IMR-90 (cell line): ENCODE measurements at places on chromosomes 16 and 17.

GRCh38 chr17:8125947-8126490, 2.1 kb upstream of the HES7 start:
- DNase-seq, result no peak

DNA sequence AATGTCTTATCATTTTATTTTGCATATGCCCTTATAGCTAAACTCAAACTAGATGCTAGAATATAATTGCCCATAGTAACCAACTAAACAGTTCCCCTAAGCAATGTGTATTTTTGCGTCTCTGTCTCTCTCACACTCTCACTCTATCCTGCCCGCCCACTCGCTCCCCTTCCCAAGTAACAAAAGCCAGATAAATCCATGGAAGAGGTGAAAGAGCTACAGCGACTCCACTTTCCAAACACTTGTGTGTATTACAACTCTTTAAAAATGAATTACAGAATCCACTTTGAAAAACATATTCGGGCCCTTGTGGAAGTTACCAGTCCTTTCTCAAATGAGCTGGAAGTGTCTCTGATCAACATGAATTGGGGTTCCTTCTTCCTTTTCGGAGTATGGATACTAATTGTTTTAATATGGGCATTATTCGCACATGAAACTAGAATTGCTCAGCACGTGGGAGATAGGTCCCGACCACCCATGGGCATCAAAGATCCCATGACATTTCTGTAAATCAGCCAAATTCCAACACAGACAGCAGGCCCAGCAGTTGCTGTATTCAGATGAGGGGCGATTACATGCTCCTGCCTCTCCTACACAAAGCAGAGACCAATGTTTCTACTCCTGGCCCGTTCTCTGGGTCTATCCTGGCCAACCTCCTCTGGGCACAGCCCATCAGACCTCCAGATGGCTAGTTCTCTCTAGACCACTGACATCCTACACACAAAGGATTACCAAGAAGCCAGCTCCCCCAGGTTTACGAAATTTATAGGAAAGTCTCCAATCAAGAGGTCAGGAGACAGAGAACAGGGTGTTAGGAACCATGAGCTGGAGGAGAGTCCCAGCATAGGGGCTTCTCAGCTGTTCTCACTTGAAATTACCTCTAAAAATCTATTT, 121.5 kb downstream of the ZFHX3 start:
- DNase-seq, result no peak

- DNase-seq, result peak; percentile 76
These were observed 143.8 kb upstream of the CRHR1 start for GRCh38 chr17:45640141-45640850.

GRCh38 chr16:1153480-1154160, 714 bp downstream of the CACNA1H start:
- DNase-seq, result no peak

DNA sequence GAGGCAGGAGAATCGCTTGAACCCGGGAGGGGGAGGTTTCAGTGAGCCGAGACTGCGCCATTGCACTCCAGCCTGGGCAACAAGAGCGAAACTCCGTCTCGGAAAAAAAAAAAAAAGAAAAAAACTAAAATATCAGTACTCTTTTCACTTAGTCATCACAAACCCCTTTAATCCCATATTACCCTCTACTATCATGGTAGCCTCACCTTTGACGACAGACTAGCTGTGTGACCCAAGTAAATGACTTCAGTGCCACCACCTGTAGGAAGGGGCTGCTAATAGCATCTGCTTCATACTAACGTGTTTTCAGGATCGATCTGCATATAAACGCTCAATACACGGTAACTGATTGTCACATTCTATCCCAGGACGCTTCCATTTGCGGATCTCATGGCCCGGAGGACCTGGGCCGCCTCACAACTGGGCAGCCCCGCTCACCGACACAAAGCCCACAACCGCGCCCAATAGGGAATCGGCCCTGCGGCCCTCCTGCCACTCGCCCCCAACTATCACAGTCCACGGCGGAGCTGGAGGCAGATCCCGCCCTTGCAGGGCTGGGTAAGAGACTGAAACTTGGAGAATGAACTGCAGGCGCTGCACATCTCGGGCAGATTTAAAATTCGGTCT, 1.1 kb upstream of the ZNF263 start:
- peak; percentile 69 for DNase-seq

DNA sequence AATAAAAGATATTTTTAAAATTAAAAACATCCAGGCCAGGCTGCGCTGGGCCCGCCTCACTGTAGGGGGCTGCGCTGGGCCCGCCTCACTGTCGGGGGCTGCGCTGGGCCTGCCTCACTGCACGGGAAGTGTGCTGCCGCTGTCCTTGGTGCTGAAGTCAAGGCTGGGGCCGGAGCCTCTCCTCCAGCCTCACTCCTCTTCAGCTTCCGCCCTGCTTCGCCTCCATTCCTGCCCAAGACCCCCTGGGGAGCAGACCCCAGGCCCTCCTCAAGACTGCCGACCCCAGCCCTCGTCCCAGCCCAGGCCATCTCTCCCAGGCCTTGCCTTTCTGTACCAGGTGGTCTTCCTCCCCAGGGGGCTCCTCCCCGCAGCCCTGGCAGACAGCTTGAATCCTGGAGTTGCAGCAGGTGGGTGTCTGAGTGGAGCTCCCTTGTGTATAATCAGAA, 26.2 kb downstream of the ENDOV start:
- DNase-seq, result peak; percentile 36

DNA sequence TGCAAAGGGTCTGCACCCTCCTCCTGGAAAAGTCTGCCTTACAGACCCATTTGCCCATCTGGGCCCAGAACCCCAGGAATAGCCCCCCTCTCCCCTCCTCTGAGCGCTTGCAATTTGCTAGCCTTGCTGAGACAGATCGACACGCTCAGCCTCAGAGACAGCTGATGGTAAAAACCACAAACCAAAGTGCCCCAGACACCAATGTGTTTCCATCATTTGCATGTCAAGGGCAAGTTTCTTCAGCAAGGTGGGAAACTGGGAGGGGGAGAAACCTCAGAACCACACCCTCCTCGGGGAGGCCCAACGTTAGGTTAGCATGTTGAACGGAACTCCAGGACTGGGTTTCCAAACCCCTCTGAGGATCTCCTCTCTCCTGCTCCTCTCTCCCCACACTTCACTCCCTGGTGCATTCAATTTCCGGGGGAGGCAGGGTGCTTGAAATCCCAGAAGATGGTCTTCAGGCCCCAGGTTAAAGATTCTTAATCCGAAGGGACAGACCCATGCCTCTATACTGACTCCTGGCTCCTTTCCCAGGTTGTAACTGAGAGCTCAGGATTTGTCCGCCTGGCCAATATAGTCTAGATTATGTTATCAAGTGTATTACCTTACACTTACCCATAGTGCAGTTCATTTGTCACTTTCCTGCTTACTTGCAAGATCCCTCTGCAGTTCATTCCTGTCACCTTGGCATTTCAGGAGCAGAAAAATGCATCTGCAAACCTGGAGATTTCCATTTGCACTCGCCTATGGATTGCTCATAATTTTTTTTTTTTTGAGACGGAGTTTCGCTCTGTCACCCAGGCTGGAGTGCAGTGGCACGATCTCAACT, 1.3 kb upstream of the CUEDC1 start:
- DNase-seq, result no peak

- DNase-seq, result no peak
These were observed 80.4 kb upstream of the IRX3 start for GRCh38 chr16:54366943-54367342.

DNA sequence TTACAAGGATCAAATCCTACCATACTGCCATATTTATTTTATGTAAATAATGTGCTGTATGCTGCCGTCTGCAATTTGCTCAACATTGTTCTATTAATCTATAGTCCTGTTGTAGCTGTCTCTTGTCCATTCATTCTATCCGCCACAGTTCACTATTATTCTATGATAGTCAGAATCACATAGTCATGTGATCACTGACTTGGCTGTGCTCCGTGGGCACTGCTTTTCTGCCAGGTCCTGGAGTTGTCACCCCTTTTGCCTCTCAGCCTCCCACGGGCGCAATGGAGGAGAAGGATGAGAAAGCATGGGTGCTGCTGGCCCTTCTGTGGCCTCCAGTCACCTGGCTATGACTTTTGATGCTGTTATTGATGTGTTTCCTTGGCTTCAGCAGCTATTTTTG, 37.3 kb upstream of the ANKFY1 start:
- no peak for DNase-seq

DNA sequence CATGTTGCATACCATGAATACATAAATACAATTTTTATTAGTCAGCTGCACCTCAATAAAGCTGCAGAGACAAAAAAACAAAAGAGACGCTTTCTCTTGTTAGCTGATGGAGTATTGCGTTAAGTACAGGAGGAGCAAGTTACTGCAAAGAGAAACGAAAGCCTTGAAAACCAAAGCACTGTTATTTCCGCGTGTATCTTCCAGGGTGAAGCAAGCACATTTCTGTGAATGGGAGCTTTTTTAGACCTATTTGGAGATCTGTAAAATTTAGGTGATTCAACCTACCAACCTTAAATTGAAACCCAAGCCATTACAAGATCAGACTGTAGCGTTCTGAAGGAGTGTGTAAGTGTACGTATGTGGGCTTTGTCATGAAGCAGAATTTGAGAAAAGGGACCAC, 390.4 kb downstream of the SOX9 start:
- DNase-seq, result no peak

GRCh38 chr16:67672306-67672705, 5.7 kb downstream of the C16orf86 start:
- no peak for DNase-seq

- DNase-seq, result no peak
These were observed 78.4 kb downstream of the ARHGAP44 start for GRCh38 chr17:12867726-12868125.

- no peak for DNase-seq
These were observed 70.2 kb downstream of the SPAG9 start for GRCh38 chr17:51050291-51051033.

DNA sequence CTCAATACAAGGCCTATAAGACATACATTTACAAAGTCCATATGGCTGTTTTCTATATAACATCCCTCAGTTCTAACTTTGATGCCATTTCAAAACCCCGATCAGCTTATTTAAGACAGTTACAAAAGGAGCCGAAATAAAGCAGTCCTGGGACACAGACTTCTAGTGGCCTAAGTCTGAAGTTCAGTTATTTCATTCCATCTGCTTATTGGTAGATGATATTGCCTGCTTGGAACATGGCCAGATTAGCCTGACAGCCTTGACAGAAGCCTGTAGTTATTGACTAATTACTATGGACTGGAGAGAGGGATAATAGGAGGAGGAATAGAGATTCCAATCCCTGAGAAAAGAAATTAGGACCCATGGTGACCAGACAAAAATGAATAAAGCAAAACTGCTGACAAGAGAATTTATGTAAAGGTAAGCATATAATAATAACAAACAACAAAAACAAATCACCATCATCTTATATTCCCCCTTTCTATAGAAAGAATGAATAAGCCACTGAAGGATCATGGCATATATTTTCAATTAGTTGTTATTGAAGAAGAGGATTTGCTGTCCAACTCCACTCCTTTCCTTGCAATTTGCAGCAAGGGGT, 206.3 kb upstream of the TOM1L1 start:
- DNase-seq, result no peak

- DNase-seq, result peak; percentile 92
These were observed 6.3 kb downstream of the UBE2O start for GRCh38 chr17:76446449-76447231.

- DNase-seq, result no peak
These were observed 548 bp downstream of the PSMB3 start for GRCh38 chr17:38753071-38753506.

DNA sequence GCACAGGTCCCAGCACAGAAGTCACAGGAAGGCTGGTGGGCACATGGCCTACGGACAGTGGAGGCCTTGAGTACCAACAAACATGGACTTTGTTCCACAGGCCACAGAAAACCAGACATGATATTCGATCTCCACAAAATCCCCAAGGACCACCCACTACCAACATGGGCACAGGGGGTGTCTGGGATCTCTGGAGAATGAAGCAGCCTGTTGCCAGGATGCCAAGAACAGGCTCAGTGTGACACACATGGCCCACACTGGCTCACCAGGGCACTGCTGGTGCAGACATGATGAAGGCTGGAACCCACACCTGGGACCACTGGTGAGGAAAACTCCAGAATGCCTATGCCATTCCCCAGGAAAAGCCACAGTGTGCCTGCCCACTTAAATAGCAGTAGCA, 120.2 kb downstream of the C16orf78 start:
- DNase-seq, result no peak

DNA sequence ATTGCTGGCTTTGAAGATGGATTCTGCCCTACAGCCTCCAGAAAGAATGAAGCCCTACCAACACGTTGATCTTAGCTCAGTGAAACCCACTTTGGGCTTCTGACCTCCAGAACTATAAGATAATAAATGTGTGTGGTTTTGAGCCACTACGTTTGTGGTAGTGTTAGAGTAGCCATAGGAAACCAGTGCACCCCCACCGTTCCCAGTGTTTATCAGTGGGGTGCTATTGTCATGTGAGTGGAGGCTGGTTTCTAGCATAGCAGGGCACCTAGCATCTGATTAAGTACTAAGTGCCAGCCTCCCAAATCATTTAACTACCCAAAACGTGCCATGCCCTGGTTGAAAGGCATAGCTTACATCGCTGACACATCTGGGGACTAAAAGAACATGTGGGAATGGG, 423.9 kb downstream of the UTP18 start:
- no peak for DNase-seq

- DNase-seq, result peak; percentile 48
These were observed 843.7 kb downstream of the CDH11 start for GRCh38 chr16:64278196-64278595.

DNA sequence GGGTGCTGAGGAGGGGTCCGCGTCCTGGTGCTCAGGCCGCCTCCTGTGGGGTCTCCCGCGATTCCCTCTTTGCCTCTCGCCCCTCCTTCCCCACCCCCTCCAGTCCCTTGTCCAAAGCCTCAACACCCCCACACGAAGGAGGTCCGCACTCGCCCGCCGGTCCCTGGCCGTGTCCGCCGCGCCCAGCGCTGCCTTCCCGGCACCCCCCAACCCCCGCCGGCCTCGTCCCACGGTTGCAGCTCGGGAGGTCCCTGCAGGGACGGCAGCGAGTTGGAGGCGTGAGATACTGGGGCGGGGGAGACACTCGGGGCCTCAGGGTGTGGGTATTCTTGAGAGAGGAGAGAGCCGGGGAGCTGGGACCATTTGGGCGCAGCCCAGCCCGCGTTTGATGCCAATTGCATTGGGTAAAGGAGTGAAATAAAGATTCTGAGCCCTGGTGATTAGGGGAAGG, 468 bp downstream of the FLYWCH2 start:
- no peak for DNase-seq

- no peak for DNase-seq
These were observed 47.8 kb downstream of the MGAT5B start for GRCh38 chr17:76915840-76916510.

- peak; percentile 28 for DNase-seq
These were observed 249.8 kb downstream of the CDH11 start for GRCh38 chr16:64872101-64872500.
